Kidney glomerular epithelial cell (primary cell): ENCODE measurements at places on chromosomes 2 and 18.
A peak's percentile ranks its signal among the peaks of the same experiment; 100 is the strongest.

GRCh38 chr18:5520464-5520863 lies 23.3 kb downstream of the EPB41L3 start:
- no peak for DNase-seq

DNA sequence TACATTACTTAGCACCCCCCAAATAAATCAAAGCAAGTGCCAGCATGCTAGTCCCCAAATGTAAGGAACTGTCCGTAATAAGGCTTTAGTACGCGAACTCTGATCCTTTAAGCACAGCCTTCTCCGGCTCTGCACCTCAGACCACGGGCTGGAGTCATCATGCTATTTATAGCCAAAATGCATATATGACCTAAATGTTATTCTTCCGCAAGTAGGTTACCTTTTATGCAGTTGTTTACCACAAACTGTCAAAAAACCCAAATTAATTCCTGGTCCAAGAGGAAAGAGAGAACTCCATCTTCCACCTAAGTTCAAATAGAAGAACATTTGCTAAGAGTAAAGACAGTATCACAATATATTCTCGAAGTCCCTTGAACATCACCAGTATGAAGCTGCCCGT lies 42.7 kb downstream of the ZNF516 start:
- DNase-seq: no peak

GRCh38 chr2:182197529-182197928 lies 211.9 kb downstream of the PPP1R1C start:
- DNase-seq: no peak

DNA sequence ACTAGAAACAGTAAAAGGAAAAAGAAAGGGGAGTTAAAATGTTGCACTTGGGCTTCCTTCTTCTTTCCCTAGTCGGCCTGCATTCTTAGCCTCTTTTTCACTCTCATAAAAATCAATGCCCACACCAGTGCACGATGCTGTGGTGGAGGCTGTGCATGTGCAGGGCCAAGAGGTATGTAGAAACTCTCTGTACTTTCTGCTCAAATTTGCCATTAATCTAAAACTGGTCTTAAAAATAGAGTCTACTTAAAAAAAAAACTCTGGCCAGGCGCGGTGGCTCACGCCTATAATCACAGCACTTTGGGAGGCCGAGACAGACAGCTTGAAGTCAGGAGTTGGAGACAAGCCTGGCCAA lies 11.1 kb downstream of the TRAPPC8 start:
- no peak for DNase-seq

GRCh38 chr2:143717053-143717452 lies 587.8 kb downstream of the ARHGAP15 start:
- no peak for DNase-seq

DNA sequence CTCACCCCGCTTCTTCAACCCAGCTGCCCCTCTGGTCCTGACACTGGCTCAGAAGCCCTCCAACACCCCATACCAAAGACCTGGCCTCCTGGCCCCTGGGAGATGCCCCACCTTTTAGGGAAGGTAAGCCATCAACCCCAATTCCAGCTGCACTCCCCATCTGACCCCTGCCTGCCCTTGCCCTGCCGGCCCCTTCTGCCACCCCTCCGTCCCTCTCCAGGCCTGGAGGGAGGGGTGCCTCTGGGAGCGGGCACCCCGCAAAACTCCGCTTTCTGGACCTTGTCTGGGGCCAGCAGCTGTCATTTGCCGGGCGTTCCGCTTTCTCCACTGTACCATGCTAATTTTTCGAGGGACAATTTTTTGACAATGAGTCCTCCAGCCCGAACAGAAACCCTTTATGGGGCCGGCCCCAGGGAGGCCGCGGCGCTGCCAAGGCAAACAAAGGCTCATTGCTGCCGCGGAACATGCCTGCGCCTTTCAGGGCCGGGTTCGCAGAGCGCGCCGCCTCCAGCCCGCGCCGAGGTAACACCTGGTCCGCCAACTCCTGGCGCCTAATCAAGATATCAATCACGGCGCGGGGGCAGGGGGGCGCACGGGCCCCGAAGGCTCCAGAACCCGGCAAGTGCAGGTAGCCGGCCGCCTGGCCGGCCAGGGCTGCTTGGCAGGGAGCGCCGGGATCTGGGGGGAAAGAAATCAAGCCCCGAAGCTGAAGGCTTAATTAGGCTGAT lies 96.0 kb downstream of the INHBB start:
- DNase-seq: no peak

DNA sequence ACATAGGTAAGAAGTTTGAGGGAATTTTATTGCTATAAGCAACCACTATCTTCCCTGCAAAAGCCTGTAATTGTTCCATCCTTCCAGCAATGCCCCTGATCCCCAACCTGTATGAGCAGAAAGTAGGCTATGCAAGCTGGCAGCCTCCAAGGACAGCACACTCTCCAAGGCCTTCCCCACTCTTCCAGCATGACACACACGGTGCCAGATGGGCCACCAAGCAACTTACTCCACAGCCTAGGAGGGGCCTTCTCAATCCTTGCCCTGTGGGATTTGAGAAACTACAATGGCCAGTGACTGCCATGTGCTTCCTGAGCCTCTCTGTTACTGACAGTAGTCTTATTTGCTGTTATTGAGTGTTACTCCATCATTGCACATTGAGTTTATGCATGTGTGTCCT lies 137.5 kb downstream of the ACTR3 start:
- DNase-seq: no peak

DNA sequence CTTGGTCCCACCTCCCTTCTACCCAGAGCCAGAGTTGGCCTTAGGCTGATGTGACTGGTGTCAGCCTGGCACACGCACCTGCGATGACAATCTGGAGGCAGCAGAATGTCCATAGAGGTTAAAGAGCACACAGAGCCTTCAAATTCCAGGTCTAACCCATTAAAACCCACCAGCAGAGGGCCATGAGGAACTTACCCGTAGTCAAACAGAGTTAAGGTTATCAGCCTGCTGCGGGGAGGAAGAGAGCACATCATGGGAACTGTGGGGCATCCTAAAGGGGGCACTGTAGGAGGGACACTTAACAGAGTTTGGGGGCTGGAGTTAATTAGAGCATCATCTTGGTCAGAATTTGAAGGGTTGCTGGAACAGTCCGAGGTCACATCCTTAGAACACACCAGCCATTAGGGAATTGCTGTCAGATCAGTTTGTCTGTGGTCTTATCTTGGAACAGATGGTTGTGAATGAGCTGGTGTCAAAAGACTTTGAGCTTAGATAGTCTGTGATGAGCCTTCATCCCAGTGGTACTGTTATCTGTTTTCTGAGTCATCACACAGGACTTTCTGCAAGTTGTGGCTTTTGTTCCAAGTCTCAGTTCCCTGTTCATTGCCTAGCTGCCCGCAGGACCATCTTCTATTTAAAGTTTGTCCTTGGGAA lies 248.6 kb downstream of the LOXHD1 start:
- no peak for DNase-seq

DNA sequence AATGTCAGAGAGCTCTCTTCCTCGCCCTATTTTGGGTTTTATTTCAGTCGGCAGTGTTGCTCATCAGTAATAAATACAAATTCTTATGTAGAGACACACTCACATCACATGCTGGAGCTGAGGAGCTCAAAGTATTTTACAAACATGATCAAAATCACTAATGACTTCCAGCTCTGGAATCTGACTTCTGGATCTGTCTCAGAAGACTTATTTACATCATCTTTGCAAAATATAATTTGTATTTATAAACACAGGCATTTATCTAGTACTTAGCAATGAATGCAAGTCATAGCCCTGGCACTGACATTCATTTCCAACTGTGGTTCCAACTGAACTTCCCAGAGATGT lies 327.1 kb downstream of the NCKAP5 start:
- DNase-seq: no peak

- DNase-seq: peak; percentile 5
These were observed 73.6 kb downstream of the ARL6IP6 start for GRCh38 chr2:152791979-152792378.

DNA sequence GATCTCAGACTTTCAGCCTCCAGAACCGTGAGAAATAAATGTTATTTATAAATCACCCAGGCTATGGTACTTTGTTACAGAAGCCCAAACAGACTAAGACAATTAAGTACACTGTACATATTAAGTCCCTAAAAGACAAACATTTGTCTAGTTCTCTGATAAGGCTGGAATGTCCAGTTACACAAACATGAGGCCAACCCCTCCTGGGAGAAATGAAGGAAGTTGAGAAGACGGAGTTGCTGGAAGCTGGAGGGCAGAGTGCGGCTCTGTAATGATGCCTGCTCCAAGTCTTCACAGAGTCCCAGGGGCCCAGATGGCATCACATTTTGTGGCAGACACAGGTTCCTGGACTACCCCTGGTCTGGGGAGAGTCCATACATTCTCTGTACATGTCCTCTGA lies 79.2 kb upstream of the ST8SIA3 start:
- DNase-seq: no peak

- peak; percentile 35 for DNase-seq
These were observed 26.9 kb upstream of the INSIG2 start for GRCh38 chr2:118061135-118061955.

GRCh38 chr2:50955081-50955480 lies 76.9 kb downstream of the NRXN1 start:
- no peak for DNase-seq

GRCh38 chr2:218895759-218896500 lies 15.3 kb downstream of the WNT10A start:
- peak; percentile 48 for DNase-seq

- no peak for DNase-seq
These were observed 33.4 kb upstream of the PNO1 start for GRCh38 chr2:68124321-68124720.
